ENCODE measurements at places on chromosomes 4 and X.

GRCh38 chr4:139910106-139910505 is 243.9 kb downstream of the MAML3 start:
- DNase-seq = no peak

DNA sequence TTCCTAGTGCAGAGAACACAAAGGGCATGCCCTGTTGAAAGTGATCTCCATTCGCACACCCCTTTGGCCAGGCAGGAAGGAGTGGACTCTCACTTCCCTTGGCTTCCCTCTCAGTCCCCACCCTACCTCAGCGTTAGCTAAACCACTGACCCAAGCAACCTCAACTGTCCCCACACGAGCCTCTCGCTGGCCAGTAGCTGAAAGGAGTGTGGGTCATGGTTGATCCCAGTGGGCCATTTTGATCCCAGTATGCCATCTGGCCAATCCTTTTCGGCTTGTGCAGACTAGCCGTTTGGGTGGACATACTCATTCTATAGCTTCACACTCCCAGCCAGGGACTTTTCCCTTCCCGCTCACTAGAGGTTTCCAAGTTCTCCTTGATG is 24.4 kb upstream of the BCORL1 start:
- DNase-seq = no peak

- DNase-seq = no peak
Observed at GRCh38 chr4:76894537-76895255, 3.2 kb downstream of the SOWAHB start.

GRCh38 chrX:123923211-123923610 is 38.3 kb upstream of the STAG2 start:
- DNase-seq = no peak

GRCh38 chr4:77777135-77777807 is 41.9 kb downstream of the CNOT6L start:
- DNase-seq = peak; percentile 14

GRCh38 chrX:38103857-38104812 is 97.8 kb downstream of the SYTL5 start:
- no peak for DNase-seq

GRCh38 chrX:101676571-101676970 is 16.9 kb upstream of the ARMCX2 start:
- DNase-seq = no peak

DNA sequence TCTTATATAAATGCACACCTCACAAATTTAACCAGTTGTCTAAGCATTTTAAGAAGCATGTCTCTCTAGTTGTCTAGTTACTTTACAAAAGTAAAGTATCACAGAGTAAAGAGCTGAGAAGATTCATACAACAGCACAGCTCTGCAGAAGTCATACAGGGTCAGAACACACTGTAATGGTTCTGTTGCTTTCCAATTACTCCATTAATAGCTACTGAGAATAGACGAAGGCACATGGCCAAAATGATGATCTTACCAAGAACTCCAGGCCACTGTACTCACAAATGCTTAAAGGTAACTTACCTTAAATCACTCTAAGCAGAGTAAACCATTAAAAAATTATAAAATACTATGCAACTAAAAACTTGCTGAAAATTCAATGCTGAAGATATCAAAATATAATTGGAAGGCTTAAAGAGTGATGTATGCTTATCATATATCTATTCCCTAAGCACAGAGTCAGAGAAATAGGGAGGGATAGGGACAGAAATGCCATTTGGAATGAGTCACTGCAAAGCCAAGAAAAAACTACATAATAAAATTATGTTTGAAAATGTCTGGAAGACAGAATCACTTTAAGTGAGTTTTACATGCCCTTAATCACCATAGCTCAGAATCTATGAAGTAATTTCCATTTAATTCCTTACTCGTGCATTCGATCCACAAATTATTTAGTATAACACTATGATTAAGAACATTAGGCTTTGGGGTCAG is 71.0 kb downstream of the DDX60L start:
- DNase-seq = peak; percentile 63

DNA sequence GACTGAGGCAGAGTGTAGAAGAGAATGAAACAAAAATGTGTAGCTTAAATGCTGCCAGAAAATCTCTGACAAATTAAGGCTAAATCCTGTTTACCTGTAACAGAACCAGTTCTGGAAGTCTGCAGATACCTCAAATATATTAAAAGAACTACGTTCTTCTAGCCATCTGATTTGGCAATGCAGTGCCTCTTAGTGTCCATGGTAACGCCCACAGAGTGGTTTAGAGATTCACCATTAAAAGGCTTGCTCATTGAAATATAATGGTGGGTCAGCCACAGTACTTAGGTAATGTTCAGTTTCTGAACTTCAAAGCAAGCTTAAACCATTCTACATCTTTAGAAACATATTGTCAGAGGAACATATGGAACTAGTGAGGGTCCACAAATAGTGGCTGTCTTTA is 23.2 kb upstream of the LUZP4 start:
- DNase-seq = no peak

DNA sequence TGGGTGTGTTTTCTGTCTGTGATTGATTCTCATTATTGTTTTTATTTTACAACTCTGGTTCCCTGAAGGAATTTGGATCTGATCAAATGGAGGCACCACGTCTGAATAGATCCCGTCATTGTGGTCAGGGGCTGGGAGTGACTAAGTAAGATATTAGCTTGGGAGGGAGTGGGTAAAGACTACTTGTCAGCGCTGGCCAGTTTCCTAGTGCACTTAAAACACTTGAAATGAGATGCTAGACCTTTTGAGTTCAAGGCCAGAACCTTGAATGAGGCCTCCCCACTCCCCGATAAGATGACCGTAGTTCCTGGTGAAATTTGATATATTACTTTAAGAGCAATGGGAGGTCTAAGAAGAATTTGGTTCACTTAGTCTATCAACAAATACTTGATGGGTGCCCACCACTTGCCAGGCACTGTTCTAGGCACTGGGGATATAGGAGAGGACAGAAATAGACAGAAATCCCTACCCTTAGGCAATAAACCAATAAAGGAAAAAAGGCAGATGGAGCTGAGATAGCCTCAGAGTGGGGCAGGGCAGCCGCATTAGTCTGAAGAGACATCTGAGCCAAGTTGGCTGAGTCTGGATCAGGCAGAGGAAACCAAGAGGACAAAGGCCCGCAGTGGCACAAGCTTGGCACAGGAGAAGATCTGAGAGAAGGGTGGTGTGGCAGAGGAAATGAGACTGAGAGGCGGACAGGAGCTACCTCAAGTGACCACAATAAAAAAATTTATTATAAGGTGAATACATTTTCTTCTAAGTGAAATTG is 11.8 kb downstream of the FAM184B start:
- DNase-seq = no peak

GRCh38 chr4:38950159-38950558 is 82.0 kb downstream of the TMEM156 start:
- DNase-seq = peak; percentile 13

- peak; percentile 90 for DNase-seq
Observed at GRCh38 chr4:106365613-106366012, 3.0 kb downstream of the GIMD1 start.

DNA sequence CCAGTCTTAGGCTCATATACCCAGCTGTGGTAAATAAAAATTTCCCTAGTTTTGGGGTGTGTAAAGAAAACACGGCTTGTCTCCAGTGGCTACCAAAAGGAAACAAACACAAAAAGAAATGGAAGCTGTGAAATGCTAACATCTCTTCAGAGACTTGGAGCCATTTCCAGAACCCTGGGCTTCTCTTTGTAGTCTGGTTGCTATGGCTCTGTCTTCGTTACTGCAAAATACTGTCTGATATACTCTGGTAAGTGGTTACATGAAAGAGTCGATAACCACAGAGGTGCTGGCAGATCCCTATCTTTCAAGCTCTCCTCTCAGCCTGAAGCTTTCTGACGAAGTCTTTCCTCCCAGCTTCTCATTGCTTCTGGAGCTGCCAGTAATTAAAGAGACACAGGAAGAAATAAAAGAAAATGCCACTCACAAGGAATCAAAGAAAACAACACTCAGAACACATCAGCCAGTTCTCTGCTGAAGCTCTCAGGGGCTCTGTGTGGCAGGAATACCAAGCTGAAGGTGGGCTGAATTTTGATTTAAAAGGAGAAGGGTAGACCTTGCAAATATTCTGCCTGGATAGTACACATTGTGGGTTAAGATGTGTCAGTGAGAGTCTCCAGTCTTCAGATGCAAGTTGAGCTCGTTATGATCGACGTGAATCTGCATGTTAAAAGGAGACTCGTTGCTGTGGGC is 107.6 kb upstream of the FAM9C start:
- DNase-seq = no peak

DNA sequence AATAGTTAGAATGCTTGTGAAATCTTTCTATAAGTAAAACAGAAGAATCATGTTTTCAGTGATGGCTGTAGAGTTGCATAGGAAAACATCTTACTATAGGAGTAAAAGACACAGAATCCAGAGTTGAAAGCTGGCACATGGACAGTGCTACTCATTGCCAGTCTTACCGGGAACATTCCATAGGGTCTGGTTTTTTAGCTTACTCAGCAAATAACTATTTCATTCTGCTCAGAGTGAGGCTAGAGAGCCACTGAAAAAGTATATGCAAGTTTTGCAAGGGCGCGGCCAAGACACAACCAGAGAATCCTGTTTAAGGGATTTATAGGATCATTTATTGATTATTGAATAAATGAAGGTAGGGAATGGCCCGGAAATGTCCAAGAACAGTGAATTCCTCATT is 60.3 kb downstream of the MTHFD2L start:
- DNase-seq = peak; percentile 25

DNA sequence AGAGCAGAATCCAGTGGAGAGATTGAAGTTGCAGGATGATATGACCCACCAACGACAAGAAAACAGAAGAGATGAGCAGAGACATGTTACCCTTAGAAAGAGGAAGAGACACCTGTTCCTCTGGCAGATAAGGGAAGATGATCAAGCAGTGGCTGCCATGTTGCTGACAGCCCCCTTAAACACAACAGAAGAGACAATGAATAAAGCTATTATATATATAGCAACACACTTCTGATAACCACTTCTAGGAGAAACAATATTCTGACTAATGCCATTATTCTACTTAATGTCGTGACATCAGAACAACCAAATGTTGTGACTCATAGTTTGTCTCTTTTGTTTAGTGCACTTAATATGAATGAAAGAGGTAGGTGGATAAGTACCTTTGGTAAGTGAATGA is 44.9 kb downstream of the SH3RF1 start:
- no peak for DNase-seq

DNA sequence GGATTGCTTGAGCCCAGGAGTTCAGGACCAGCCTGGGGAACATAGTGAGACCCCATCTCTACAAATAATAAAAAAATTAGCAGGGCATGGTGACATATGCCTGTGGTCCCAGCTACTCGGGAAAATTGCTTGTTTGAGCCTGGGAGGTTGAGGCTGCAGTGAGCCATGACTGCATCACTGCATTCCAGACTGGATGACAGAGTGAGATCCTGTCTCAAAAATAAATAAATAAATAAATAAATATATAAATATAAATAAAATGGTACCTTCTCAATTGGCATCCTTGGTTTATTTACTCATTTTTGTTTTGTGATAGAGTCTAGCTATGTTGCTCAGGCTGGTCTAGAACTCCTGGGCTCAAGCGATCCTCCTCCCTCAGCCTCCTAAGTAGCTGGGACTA is 144.2 kb downstream of the CHRNA9 start:
- no peak for DNase-seq

- DNase-seq = no peak
Observed at GRCh38 chr4:766152-766515, 59.8 kb downstream of the CPLX1 start.

- DNase-seq = no peak
Observed at GRCh38 chr4:23412701-23413100, 477.1 kb downstream of the PPARGC1A start.

DNA sequence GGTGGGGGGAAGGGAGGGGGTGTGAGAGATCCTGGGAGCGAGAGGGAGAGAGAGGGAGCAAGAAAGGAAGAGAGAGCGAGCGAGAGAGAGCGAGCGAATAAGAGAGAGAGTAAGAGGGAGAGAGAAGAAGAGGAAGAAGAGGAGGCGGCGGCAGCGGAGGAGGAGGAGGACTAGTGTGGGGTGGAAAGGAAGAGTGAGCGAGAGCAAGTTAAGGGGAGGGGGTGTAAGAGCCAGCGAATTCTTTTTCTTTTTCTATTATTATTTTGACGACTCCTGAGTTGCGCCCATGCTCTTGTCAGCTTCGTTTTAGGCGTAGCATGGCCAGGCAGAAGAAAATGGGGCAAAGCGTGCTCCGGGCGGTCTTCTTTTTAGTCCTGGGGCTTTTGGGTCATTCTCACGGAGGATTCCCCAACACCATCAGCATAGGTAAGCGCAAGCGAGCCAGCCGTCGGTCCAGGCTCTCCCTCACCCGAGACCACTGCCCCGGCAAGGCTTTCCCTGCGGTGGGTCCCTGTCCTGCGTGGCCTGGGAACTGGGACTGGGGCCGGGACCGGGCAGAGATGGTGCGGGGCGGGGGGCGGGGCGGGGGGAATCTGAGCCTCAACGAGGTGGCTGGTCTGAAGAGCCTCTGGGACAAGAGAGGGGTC is at the start of gene GRIA3:
Gene GRIA3, plus strand, starts transcription at position 60 of the 647 bp plus-strand sequence. Its CDS starts 258 bp downstream, at position 318.
- DNase-seq = peak; percentile 72

DNA sequence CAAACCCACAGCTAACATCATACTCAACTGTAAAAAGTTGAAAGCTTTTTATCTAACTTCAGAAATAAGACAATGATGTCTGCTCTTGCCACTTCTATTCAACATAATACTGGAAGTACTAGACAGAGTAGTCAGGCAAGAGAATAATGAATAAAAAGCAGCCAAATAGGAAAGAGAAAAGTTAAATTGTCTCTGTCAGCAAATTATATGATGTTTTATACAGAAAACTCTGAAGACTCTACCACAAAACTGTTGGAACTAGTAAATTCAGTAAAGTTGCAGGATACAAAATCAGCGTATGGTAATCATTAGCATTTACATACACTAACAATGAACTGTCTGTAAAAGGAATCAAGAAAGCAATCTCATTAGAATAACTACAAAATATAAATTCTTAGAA is 752.9 kb upstream of the CT83 start:
- DNase-seq = no peak

GRCh38 chrX:147710301-147710700 is 201.4 kb upstream of the FMR1 start:
- DNase-seq = no peak

DNA sequence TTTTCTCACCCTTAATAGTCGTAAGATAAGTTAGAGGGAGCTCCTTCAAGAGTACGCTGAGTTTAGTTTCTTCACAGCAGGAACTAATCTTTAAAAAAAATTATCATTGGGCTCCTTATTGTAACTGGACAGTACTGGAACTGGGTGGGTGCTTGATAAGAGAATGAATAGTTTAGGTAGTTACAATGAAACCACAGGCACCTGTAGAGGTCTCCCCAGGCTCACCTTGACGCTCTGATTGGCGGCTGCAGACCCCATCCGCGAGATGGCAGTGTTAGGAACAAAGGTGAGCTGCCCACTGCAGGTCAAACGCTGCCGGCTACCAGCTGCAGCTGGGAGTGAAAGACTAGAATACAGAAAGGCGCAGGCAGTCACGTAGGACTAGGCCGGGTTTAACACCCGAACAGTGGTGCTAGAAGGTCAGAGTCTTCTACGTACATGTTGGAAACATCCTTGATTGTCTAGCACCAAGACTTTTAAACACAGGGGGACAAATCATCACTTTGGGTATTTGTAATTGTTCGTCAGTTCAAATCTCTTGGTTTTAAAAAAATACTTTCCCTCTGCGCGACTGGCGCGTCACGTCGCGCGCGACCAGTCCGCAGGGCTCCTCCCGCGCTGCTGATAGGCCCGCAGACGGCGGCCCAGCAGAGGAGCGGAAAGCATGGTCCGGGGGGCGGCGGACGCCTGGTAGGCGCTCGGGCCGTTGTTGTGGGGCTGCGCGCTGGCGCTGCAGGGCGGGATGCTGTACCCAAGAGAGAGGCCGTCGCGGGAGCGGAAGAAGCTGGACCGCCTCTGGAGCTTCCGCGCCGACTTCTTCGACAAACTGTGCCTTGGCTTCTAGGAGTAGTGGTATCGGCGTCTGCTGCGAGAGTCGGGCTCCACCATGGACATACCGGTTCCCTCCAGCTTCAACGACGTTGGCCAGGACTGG is 45.6 kb downstream of the SMARCA5 start:
- peak; percentile 72 for DNase-seq
